ENCODE measurements at places on chromosomes 7 and 10. TPM values are rescaled to one million over a fixed set of nuclear protein-coding genes. Genes with fewer than 3 reads are reported as not detected.

The HTR7 gene
- 3.1 TPM for total RNA-seq

DNA sequence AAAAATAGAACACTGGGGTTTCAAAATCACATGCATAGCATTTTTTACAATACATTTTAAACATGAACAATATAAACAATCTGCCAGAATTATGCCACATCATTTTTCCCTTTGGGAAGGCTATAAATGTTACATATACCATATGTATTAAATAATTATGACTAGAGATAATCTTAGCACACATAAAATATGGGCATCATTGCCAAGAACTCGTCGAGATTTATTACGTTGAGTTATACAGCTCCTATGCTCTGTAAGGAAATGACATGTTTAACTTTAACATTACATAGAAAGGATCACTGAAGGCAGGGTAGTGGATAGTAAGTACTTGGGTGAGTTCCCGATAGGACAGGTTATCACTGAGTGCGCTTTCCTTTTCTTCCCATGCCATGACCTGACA lies 267.8 kb downstream of the PARD3 start:
- no peaks in the 10 kb centered on the region for H3K36me3 ChIP-seq
- no peak overlapping the region for H3K27ac ChIP-seq
- H3K4me3 ChIP-seq, result no peak overlapping the region

GRCh38 chr10:59079386-59080226 lies 96.8 kb upstream of the PHYHIPL start:
- H3K36me3 ChIP-seq, result no peaks in the 10 kb centered on the region
- peaks cover 12% of the 10 kb centered on the region for H3K4me1 ChIP-seq
- H3K4me3 ChIP-seq, result no peak overlapping the region
- DNase-seq, result no peak

- H3K36me3 ChIP-seq, result no peaks in the 10 kb centered on the region
- H3K27ac ChIP-seq, result no peak overlapping the region
- DNase-seq, result no peak
- H3K4me3 ChIP-seq, result no peak overlapping the region
- no peaks in the 10 kb centered on the region for H3K4me1 ChIP-seq
Measured at GRCh38 chr7:88224601-88225275, 4.9 kb upstream of the SRI start.

The UPK3B gene
- total RNA-seq, result 1.7 TPM

DNA sequence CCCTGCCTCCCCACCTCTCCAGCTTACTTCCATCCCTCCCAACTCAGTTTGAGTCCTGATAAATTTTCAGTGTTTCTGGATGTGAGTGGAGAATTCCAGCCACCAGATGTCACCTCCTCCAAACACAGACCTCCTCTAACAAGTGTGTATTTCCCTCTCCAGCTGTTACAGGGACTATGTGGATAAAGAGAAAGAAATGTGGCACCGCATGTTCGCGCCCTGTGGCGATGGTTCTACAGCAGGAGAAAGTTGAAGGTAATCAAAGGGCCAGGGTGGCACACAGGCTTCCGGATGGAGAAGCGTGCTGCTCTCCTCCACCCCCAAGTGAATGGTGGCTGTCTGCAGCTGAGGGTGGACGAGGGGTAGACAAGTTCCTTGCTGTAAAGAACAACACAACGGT lies 14.7 kb downstream of the FKBP6 start:
- H3K27me3 ChIP-seq, result no peaks in the 10 kb centered on the region
- H3K36me3 ChIP-seq, result no peaks in the 10 kb centered on the region
- no peaks in the 10 kb centered on the region for H3K4me1 ChIP-seq
- no peak overlapping the region for H3K27ac ChIP-seq
- no peak overlapping the region for H3K4me3 ChIP-seq

DNA sequence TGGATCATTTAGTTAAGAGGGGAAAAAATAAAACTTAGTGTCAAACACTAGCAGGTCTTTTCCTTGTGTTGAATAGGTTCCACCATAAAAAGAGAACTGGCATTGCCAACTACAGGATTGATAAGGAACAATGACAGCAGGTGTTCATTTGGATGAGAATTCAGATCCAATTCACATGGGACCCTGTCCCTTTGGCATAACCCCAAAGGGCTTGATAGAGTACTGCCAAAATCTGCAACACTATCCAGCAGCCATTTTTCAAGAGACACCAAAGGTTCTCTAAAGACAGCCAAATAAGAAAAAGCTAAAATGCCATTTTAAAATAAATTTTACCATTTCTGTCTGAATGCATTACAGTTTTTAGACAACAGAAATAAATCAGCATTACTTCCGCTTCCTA lies 422.3 kb downstream of the DGKB start:
- H3K36me3 ChIP-seq, result no peaks in the 10 kb centered on the region
- no peaks in the 10 kb centered on the region for H3K27me3 ChIP-seq
- H3K4me3 ChIP-seq, result no peak overlapping the region
- DNase-seq, result no peak
- H3K27ac ChIP-seq, result no peak overlapping the region

DNA sequence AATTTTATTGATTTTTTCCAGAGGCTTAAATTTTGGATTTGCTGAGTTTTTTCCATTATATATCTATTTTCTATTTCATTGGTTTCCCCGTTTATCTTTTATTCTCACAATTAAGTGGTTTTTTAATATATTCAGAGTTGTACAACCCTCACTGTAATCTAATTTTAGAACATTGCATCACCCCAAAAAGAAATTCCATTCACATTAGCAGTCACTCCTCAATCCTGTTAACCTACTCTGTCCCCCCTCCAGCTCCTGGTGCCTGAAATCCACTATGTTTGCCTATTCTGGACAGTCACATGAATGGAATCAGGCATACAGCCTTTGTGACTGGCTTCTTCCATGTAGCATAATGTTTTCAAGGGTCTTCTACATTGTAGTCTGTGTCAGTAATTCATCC lies 55.8 kb upstream of the ITGA8 start:
- no peak for DNase-seq
- H3K4me1 ChIP-seq, result peaks cover 2% of the 10 kb centered on the region
- H3K36me3 ChIP-seq, result no peaks in the 10 kb centered on the region
- H3K27ac ChIP-seq, result no peak overlapping the region

GRCh38 chr7:157738066-157738460 lies 401.3 kb downstream of the DNAJB6 start:
- no peak for DNase-seq
- H3K4me1 ChIP-seq, result no peaks in the 10 kb centered on the region
- H3K36me3 ChIP-seq, result no peaks in the 10 kb centered on the region

GRCh38 chr7:84912993-84913635 lies 273.7 kb downstream of the SEMA3D start:
- H3K36me3 ChIP-seq, result no peaks in the 10 kb centered on the region
- H3K27me3 ChIP-seq, result no peaks in the 10 kb centered on the region
- no peak overlapping the region for H3K27ac ChIP-seq
- DNase-seq, result no peak
- no peak overlapping the region for H3K4me3 ChIP-seq

DNA sequence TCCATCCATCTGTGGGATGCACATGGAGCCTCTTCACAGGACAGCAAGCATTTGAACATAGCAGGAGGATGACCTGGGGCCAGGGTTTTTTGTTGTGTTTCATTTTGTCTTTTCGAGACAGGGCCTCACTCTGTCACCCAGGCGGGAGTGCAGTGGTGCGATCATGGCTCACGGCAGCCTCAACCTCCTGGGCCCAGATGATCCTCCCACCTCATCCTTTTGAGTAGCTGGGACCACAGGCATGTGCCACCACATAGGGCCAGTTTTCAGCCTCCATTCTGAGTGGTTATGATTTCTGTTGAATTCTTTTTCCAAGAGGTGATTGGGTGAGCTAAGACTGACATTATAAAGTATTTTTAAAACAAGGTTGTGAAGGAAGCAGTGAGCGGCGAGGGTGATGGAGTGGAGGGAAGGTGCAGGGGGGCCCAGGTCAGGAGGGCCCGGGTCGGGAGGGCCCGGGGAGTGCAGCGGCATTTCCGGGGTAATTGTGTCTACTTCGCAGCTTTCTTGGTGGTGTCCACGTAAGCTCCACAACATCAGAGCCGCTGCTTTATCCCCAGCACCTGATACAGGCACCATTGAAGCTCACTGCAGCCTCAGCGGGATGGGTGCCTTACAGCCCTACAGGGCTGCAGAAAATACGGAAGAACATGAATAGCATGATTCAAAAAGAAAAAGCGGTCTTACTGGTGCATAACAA lies 12.0 kb upstream of the LARP4B start:
- H3K27me3 ChIP-seq, result no peaks in the 10 kb centered on the region
- no peaks in the 10 kb centered on the region for H3K36me3 ChIP-seq
- DNase-seq, result no peak
- H3K4me1 ChIP-seq, result no peaks in the 10 kb centered on the region

DNA sequence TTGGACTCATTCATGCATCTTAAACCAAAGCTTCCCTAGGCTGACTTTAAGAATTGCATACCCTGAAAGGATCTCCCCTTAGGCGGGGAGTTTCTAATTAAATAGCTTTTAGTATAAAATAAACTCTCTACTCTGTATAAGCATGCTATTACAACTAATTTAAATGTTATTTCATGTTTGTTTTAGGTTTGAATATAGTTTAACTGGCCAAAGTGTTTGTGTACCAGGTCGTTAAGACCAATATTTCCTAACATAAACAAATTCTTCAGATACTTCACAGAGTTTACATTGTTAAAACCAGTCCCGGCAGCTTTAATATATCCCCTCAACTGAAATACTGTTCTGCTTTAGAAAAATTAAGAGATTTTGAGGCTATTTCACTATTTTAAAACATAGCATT lies 2.3 kb downstream of the GLI3 start:
- H3K27me3 ChIP-seq, result no peaks in the 10 kb centered on the region
- no peaks in the 10 kb centered on the region for H3K36me3 ChIP-seq
- no peaks in the 10 kb centered on the region for H3K4me1 ChIP-seq
- no peak for DNase-seq

DNA sequence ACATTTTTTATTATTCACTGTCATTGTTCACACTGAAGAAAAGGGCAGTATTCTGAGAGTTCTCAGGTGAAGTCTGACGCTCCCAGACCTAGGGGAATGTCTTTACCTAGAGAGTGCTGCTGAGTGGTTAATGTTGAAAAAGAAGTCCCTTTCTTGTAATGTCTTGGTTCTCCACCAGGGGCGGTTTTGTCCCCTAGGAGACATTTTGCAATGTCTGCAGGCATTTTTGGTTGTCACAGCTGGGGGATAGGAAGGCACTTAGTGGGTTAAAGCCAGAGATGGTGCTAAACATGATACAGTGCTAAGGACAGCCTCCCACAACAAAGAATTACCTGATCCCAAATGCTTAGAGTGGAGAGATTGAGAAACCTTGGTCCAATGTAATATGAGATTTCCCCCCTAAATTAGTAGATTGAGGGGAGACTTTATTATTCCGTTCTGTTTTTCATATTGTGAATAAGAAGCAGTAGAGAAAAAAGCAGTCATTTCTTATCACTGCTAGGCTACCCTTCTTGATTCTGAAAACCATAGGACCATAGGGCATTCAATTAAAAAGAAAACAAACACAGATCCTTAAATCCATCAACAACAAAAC lies 13.1 kb downstream of the UMAD1 start:
- H3K27ac ChIP-seq, result no peak overlapping the region
- no peak for DNase-seq
- no peaks in the 10 kb centered on the region for H3K27me3 ChIP-seq
- no peaks in the 10 kb centered on the region for H3K4me1 ChIP-seq
- no peaks in the 10 kb centered on the region for H3K36me3 ChIP-seq
- H3K4me3 ChIP-seq, result no peak overlapping the region

DNA sequence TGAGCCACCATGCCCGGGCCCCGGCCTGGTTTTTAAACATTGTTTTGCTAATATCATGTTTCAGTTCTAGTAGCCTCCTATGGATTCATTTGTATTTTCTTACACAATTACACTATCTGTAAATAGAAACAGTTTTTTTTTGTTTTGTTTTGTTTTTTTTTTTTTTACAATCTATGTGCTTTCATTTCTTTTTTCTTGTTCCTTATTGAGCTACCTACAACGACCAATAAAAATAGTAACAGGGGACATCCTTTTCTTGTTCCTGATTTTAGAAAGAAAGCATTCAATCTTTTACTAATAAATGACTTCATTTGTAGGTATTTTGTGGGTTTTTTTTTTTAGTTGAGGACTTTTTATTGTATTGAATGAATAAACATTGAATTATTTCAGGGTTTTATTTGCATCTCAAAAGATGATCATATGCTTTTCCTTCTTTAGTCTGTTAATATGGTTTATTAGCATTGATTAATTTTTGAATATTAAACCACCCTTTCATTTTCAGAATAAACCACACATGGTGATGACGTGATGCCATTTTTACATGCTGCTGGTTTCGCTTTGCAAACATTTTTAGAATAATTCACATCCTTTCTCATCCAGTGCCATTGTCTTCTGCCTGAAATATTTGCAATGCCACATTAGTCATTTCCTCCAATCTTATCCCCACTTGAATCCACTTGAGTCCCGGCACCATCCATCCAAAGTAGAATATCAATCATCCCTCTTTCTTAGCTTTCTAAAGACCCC lies 18.1 kb upstream of the AKR1E2 start:
- no peaks in the 10 kb centered on the region for H3K36me3 ChIP-seq
- no peak overlapping the region for H3K4me3 ChIP-seq
- H3K4me1 ChIP-seq, result no peaks in the 10 kb centered on the region
- no peak for DNase-seq
- no peak overlapping the region for H3K27ac ChIP-seq

DNA sequence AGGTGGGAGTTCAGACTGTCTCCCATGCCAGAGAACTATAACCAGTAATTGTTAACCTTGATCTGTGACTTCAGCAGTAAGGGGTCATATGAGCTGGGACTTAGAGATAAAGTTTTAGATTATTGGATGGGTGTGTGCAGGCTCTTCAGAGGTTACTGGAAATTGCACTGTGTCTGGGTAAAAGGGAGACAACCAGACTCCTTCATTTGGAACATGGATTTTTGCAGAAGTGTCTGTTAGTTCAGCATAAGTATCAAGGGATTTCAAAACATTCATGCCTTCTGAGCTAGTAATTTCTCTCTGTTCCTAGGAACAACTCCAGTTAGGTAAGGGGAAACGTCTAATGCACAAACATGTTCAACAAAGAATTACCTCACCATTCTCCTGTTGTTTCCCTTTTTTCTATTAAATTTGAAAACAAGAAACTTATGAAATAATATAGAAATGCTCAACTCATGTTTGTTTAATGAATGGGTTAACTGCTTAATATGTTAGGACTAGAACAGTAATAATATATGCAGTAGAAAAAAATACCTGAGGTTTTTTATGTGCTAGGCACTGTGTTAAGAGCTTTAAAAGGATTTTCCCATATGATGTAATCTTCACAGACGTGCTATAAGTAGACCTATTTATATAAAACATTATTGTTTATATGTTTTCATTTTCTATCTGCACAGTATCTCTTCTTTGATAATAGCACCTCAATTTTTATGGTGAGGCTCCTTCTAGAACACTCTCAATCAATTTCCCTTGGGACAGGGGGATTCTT lies 233.0 kb downstream of the CACNA2D1 start:
- no peak overlapping the region for H3K27ac ChIP-seq
- DNase-seq, result no peak
- H3K4me1 ChIP-seq, result no peaks in the 10 kb centered on the region
- no peaks in the 10 kb centered on the region for H3K36me3 ChIP-seq

The CDK1 gene
- 2.1 TPM for total RNA-seq

- DNase-seq, result no peak
- no peak overlapping the region for H3K27ac ChIP-seq
- H3K27me3 ChIP-seq, result no peaks in the 10 kb centered on the region
Measured at GRCh38 chr7:20964281-20964918, 177.7 kb upstream of the SP8 start.

The NPSR1 gene
- total RNA-seq, result not detected
